Smooth muscle cell of bladder (primary cell): ENCODE measurements at places on chromosomes 11 and 22. TPM values are rescaled to one million over a fixed set of nuclear protein-coding genes. Genes with fewer than 3 reads are reported as not detected.

Gene ADAMTS15
- 3.4 and 4.8 TPM in 2 replicates for total RNA-seq

Gene CLDN5
- 0.28 and 2.5 TPM in 2 replicates for total RNA-seq

Gene OMP
- total RNA-seq = 0.43 TPM in 1 of 2 replicates, not detected in the other

Gene PRRG4
- total RNA-seq = under 0.01 and 0.09 TPM in 2 replicates

Gene FOLH1
- total RNA-seq = 0.14 and 0.46 TPM in 2 replicates

Gene PANX3
- total RNA-seq = not detected in 2 replicates

Gene GRIK4
- total RNA-seq = 0.09 and 0.14 TPM in 2 replicates
